PC-9 (cell line): ENCODE measurements at places on chromosomes 7 and 10. TPM values are rescaled to one million over a fixed set of nuclear protein-coding genes. Genes with fewer than 3 reads are reported as not detected.

Gene NPY4R
- total RNA-seq = 2.9 and 3.1 TPM in 2 replicates

Gene CDHR1
- total RNA-seq = not detected in 2 replicates

DNA sequence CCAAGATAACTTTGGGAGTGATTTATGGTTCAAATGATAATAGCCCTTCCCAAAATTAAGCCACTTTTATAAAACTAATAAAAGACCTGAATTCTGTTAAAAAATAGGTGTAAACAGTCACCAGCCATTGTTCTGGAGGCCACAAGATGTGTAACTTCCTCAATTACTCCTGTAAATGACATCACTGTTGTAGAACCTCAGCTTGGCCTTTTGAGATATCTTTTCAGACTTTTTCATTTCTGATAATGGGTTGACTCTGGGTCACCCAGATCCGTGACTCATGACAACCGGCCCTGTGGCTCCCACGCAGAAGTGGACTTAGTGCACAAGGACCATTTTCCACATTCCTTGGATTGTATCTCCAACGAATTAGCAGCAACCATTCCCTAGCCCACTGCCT is 106.6 kb downstream of the DKK1 start:
- no peak overlapping the region for H3K27ac ChIP-seq
- no peaks in the 10 kb centered on the region for H3K4me1 ChIP-seq
- DNase-seq = no peak
- no peak overlapping the region for H3K4me3 ChIP-seq
- no peaks in the 10 kb centered on the region for H3K36me3 ChIP-seq

Gene ARHGAP22
- 3.2 and 4.0 TPM in 2 replicates for total RNA-seq

Gene FGFBP3
- total RNA-seq = 0.68 and 1.0 TPM in 2 replicates

GRCh38 chr10:22712211-22712955 is 2.0 kb downstream of the PIP4K2A start:
- DNase-seq = no peak
- peak overlapping the region; percentile 85 for H3K4me3 ChIP-seq
- no peak overlapping the region for H3K27ac ChIP-seq

GRCh38 chr7:87919875-87920274 is 14.2 kb upstream of the ADAM22 start:
- no peaks in the 10 kb centered on the region for H3K4me1 ChIP-seq
- H3K27me3 ChIP-seq = no peaks in the 10 kb centered on the region
- no peak for DNase-seq
- H3K36me3 ChIP-seq = no peaks in the 10 kb centered on the region

DNA sequence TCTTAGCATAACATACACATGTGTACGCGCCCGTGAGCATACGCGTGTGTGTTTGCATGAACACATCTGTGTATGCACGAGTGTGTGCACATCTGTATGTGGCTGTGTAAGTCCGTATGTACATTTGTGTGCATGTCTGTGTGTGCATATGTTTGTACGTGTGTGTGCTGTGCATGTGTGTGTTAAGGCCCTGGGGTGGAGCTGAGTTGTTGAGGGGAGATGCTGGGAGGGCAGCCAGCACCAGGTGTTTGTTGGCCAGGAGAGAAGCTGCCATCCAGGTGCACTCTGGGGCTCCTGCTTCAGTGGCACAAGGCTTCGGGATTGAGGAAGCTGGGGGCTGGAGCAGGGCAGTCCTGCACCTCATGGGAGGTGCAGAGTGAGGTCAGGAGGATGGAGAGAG is 85.0 kb downstream of the BMS1 start:
- H3K27me3 ChIP-seq = peaks cover 7% of the 10 kb centered on the region; the same call in 1 of the 2 replicates
- H3K36me3 ChIP-seq = no peaks in the 10 kb centered on the region
- H3K4me3 ChIP-seq = no peak overlapping the region
- no peak overlapping the region for H3K27ac ChIP-seq
- no peaks in the 10 kb centered on the region for H3K4me1 ChIP-seq
- no peak for DNase-seq

DNA sequence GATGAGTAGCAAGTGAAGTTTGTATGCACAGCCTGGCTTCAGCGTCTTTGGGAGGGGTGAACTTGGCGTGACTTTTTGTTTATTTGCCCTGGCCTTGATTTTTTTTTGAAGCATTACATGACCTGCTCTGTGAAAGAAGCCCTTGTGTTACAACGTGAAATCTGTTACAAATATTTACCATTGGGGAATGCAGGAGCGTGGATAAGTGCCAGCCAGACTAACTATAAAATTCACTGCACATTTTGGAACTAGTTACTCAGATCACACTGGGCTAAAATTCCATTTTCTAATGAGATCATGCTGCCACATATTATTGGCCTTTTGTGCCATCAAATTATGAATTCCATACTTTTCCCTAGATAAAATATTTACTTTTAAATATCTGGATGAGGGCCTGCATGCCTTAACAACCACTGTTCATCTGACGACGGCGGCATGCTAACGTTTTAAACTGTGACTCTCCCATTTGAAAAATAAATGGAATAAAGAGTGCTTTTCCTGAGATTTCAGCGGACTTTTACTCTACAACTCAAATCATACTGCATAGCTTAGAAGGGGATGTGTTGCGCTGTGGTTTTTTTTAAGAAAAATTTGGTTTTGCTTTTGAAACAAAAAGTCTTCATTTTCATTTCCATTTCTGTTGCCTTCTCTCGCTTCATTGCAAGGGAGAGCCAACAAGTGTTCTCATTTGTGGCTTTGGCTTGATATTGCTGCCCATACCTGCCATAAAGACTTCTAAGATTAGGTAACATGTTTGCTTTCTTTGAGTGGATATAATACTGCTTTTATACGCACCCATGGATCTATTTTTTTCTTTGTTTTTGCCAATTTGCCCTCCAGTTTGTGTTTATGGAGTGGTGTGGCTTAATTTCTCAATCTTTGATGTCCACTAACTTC is 352.2 kb downstream of the TFEC start:
- H3K4me3 ChIP-seq = no peak overlapping the region
- H3K27me3 ChIP-seq = no peaks in the 10 kb centered on the region
- no peak overlapping the region for H3K27ac ChIP-seq
- H3K4me1 ChIP-seq = no peaks in the 10 kb centered on the region

Gene TBATA
- not detected in 2 replicates for total RNA-seq

Gene SPDYE2B
- not detected in 2 replicates for total RNA-seq
